Fibroblast of skin of left biceps (primary cell): ENCODE measurements at places on chromosomes 7 and 10.

- DNase-seq, result no peak
Observed at GRCh38 chr7:74266191-74266963, 12.2 kb upstream of the RFC2 start.

DNA sequence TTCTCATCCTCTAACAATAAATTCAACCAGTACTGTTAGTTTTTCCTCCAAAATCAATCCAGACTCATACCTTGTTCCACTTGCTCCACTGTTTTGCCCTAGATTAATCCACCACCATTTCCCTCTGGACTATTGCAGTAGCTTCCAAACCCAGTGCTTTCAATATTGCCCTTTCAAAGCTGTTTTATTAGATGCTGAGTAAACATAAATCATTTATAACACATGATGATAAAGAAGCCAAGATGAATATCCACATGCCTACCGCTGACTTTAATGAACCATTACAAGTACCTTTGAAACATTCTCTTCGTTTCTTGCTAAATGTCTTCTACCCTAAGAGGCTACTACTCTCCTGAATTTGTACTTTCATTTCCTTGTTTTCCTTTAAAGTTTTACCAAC lies 174.2 kb upstream of the FAM171A1 start:
- no peak for DNase-seq

GRCh38 chr10:133316266-133316665 lies 7.6 kb downstream of the ZNF511 start:
- no peak for DNase-seq

DNA sequence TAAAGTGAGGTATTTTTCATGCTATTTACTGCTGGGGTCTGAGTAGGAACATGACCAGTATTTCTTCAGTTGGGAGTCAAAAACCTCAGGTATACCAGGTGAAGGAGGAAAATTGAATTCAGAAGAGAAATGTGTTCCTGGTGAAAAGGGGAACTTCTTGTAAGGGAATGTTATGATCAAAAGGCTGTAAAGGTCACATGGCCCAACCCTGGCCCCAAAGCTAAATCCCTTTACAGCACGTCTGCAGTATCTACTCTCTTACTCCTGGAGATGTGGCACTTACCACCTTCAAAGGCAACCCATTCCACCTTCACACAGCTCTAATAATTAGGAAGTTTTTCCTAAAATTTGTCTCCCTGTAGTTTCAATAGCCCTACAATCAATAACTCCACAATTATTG lies 15.2 kb downstream of the PIK3AP1 start:
- no peak for DNase-seq

DNA sequence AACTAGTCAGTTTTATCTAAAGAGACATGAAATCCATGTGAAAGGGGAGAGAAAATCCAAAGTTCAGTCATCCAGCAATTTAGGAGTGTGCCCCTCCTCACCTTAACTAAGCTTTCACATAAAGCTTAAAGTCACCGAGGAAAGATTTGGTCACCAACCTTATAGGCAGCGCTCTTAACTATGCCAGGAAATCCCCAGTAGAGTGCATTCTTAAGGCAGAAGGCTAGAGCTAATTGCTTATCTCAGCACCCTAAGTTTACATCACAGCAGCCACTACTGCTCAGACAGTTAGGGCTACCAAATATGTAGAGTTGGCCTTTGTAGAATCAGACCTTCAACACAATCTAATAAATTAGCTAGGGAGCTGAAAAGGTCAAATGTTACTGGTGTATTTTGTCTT lies 47.9 kb downstream of the MTPN start:
- DNase-seq, result no peak

GRCh38 chr10:14476641-14477407 lies 146.1 kb upstream of the FRMD4A start:
- peak; percentile 74 for DNase-seq

DNA sequence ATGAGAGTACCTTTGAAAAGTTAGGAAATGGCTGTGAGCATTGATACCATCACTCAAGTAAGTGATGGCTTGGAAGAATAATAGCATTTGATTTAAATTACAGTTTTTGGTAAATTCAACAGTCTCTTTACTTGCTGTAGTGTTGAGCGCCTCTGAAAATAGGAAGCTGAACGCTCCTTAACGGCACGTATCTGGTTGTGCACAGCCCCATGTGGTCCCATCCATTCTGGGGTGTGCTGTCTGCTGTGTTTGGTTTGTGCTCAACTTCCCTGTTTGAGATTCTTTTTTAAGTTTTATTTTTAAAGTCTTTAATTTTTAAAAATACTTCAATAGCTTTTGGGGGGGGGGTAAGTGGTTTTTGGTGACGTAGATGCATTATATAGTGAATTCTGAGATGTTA lies 51.5 kb downstream of the DNAJB6 start:
- no peak for DNase-seq

GRCh38 chr7:10657837-10658236 lies 315.8 kb upstream of the PHF14 start:
- no peak for DNase-seq

- DNase-seq, result no peak
Observed at GRCh38 chr7:40587419-40587818, 452.6 kb downstream of the SUGCT start.

DNA sequence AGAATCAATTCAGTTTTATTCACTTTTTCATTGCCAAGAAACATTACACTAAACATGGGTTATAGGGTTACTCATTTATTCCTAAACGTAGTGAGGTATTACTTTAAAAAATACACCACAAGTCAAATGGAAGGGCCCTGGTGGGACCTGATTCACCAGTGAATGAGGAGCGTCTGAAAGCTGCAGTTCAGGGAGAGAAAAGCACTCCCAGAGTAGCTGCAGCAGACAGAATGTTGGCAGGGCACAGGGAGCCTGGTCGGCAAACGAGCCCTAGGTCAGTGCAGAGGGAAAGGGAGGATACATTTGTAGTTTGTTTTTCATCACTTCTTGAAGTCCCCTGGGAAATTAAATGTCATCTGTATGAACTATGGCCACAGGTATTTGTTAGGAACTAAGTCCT lies 361.7 kb upstream of the ETV1 start:
- DNase-seq, result no peak

DNA sequence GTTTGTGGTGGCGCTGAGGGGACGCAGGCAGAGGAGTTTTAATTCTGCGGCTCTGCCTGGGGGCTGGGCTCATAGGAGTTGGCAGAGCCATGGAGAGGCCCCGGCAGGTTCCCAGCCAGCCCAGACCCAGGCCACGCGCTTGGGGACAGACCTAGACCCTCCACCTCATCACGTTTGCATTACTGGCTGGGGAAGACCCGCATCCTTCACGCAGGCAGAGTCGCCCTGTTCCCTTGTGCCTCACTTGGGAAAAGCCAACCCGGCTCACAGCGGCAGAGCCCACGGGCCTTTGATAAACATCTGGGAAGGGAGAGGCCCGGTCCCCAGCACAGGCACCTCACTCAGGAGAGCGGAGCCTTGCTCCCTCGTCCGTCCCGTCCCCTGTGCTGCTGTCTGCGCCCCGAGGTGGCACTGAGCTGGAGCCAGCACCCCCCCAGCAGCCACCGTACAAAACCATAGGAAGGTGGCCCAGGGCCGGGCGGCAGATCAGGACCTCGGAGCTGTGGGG lies 112.8 kb downstream of the CYTH3 start:
- no peak for DNase-seq

DNA sequence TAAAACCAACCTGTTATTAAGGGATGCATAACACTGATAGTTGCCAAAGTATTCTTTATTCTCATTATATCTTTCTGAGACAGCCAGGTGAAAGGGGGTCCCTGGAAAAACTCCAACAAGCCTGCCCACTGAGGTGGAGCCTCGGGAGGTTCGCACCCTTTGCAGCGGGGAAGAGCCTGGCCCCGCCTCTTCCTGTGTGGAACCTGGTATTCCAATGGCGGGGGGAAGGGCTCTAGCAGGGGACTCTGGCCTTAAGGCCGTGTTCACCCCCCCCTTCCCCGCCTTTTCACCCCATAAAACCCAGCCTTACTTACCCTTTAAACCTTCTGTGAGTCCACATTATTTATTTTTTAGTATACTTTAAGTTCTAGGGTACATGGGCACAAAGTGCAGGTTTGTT lies 62.4 kb upstream of the PDK4 start:
- no peak for DNase-seq

- DNase-seq, result no peak
Observed at GRCh38 chr7:112452102-112452888, 2.0 kb downstream of the IFRD1 start.

GRCh38 chr10:50931948-50932431 lies 46.6 kb upstream of the A1CF start:
- no peak for DNase-seq

DNA sequence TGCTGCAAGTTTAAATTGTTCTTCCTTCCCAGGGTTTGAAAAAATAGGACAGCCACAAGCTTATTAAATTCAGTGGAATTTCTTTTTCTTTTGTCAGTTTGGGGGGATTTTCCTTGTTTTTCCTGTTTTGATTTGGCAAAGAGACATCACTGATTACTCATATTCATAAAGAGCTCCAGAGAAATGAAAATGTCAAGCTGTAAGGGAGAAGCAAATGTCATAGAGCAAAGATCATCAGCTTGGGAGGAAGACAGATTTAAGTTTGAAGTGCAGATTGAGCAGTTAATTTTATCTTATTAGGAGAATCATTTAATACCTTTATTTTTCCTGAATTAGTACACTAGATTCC lies 255.8 kb upstream of the PHYHIPL start:
- no peak for DNase-seq

GRCh38 chr10:96803288-96803664 lies 28.8 kb upstream of the LCOR start:
- DNase-seq, result no peak

- DNase-seq, result no peak
Observed at GRCh38 chr10:95121904-95122303, 52.6 kb upstream of the CYP2C8 start.

GRCh38 chr7:88289564-88290025 lies 17.1 kb downstream of the STEAP4 start:
- no peak for DNase-seq

- no peak for DNase-seq
Observed at GRCh38 chr10:34760606-34761005, 54.5 kb downstream of the PARD3 start.

DNA sequence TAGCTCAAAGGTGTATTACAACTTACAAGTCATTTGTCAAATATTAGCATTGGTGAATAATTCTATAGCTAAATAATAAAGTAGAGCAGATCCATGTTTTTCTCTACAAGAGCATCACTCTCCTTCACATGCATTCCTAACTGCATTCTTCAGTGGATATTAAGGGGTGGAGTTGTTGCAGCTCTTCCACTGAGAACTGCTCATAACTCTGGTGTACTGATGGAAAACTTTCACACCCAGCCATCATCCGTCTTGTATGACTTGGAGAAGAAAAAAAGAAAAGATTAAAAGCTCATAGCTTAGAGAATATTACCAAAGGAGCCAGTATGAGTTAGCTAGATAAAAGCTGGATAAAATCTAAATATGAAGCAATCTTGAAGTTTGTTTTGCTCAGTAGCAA lies 10.2 kb upstream of the FAM13C start:
- no peak for DNase-seq

DNA sequence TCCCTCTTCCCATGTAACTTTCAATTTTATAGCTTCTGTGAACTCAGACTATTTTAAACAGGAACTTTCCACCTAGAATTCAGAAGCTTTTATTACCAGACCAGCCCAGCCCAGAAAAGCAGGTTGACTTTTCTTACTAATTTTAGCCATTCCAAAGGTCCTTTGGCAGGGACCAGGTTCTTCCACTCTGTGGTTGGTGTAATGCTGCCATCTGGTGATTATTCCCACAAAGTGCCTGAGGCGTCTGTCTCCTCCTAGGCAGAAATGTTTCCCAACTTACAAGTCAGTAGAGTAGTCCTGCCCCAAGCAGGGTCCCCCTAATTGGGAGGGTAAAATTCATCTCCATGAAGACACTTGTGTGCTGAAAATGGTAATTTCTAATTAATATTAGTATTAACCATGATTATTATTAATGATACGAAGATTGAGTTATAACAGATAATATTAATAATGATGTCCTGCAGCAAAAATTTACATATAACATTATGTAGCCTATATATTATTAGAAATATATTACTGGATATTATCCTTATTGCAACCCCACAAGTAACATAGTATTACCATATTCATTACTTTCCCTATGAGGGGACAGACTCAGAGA lies 53.0 kb upstream of the PPP1R17 start:
- DNase-seq, result no peak

- no peak for DNase-seq
Observed at GRCh38 chr7:144459635-144460034, 56.1 kb upstream of the NOBOX start.

- no peak for DNase-seq
Observed at GRCh38 chr10:104056619-104057273, 28.9 kb downstream of the COL17A1 start.

GRCh38 chr10:75726522-75727483 lies 295.4 kb downstream of the LRMDA start:
- no peak for DNase-seq

DNA sequence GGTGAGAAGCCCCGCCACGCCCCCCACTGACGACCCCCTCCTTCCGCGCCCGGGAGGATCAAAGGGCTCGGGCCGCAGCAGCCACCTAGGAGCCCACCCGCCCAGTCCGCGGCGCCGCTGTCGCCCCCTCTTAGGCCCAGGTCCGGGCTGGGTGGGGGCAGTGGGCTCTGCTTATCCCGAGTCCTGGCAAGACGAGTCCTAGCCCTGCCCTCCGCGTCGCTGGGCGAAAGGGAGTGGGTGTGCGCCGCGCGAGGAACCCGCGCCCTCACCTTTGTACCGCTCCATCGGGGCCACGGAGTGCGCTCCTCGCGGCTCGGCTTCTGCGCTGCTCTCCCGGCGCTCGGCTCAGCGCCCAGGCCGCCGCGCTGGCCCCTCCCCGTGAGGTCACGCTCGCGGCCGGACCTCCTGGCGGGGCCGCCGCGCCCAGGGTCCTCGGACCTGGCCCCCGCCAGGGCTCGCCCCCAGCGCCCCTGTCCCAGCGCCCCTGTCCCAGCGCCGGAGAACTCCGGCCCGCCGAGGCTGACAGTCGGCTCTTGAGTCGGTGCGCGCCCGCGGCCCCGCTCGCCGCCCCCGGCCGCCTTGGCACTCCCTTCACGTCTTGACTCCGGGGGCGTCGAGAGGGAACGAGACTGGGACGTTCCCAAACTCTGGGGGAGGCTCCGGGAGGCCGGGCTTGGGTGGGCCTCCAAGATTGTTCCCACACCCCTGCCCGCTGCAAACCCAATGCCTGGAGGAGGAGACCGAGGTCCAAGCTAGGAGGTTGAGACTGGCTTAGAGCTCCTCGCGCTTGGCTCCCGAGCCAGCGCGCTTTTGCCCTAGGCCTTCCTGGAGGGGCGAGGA lies at the start of gene AFAP1L2:
Gene AFAP1L2, minus strand, starts transcription at position 332 of the 840 bp plus-strand sequence. Its CDS starts 47 bp downstream, at position 285.
- DNase-seq, result no peak

DNA sequence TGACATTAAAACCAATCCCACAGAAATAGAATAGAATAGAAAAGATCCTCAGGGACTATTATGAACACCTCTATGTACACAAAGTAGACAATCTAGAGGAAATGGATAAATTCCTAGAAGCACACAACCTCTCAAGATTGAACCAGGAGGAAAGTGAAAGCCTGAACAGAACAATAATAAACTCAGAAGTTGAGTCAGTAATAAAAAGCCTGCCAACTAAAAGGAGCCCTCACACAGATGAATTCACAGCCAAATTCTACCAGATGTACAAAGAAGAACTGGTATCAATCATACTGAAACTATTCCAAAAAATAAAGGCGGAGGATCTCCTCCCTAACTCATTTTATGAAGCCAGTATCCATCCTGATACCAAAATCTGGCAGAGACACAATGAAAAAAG lies 220.3 kb upstream of the HPS1 start:
- no peak for DNase-seq
